ENCODE measurements at places on chromosomes 4 and X.

GRCh38 chr4:38958453-38959190 is 73.6 kb downstream of the TMEM156 start:
- no peak for DNase-seq

DNA sequence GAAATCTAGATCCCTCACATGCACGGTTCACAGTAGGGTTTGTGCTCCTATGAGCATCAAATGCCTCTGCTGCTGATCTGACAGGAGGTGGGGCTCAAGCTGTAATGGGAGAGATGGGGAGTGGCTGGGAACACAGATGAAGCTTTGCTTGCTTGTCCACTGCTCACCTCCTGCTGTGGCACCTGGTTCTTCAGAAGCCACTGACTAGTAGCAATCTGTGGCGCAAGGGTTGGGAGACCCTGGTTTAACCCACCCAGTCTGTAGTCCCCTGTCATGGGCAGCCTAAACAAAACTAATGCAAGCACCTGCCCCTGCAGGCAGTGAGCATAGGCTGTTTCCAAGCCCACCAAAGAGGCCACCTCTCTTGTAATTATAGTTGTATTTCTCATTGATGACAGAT is 116.6 kb downstream of the SHOX start:
- no peak for DNase-seq

- DNase-seq = no peak
These were observed 23.6 kb upstream of the VAMP7 start for GRCh38 chrX:155857561-155857960.

DNA sequence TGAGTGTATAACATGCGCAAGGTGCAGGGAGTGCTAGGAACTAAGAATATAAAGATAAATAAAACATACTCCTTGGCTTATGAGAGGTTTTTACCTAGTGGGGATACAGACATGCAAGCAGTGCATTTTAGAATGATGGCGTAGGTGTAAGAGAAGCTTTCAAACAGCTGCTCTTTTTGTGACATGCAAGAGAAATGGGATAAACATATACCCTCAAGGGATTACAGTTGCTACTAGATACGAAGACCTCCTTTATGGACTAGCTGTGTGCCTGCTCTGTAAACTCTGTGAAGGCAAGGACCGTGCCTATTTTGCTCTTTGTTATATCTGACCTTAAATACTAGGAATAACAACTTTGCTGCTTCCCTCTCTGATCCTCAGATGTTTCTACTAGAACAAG is 39.0 kb upstream of the SLITRK4 start:
- DNase-seq = no peak

DNA sequence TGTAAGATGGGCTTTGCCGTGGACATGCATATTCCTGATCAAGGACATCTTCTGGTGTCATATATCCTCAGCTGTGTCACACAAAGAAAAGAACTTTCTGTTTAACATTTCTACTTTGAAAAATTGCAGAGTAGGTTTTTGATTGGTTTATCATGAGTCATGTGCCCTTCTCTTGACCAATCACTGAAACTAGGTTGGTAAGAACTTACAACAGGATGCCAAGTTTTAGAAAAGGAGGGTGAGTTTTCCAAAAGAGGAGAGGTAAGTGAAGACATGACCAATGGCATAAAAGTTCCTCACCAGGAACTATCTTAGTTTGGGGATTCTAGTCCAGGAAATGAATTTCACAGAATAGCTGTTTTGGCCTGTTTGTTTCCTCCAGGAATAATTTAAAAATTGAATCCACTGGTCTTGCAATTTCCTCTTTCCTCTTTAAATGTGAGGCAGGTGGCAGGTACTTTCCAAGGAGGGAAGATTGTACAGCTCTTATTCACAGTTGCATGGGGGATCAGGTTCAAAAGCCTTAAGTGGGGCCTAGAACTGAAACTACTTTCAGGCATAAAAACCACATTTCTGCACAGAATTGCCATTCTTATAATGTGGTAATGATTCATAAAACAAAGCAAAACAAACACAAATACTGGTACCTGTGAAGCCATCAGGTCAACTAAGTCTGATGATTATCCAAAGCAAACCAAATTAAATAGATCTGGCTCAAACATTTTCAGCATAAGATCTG is 1114.5 kb upstream of the LCORL start:
- no peak for DNase-seq

- DNase-seq = no peak
These were observed 5.1 kb upstream of the ING2 start for GRCh38 chr4:183499801-183500200.

DNA sequence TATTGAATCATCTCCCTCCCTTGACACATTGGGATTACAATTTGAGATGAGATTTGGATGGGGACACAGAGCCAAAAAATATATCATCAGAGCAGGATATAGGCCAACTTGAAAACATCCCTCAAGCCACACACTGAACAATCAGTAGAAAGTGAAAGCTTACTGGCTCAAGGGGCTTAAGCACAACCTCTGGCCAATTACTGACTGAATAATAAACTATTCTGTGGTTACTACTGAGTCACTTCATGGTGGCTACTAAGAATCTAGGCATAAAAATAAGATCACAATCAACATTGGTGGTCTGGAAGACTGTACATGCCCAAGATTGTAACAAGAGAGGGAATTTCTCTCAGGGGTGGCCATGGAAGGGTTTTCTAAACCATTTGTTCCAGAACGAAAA is 27.4 kb upstream of the GPR174 start:
- no peak for DNase-seq

DNA sequence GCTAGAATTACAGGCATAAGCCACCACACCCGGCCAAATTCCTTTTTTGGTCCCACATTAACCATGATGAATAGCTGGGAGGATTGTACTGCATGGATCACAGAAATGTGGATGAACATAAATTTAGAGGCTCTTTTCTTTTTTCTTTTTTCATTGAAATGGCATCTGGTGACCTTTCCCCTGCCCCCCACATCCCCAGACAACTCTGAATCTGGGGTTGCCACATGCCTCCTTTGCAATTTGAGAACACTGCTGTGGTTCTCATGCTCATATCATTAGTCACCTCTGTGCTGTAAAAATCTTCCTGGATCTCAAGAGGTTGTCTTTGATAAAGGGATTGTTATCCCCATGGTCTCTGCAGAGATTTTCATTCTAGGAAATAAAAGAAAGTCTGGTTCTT is 22.8 kb upstream of the FMR1NB start:
- no peak for DNase-seq

DNA sequence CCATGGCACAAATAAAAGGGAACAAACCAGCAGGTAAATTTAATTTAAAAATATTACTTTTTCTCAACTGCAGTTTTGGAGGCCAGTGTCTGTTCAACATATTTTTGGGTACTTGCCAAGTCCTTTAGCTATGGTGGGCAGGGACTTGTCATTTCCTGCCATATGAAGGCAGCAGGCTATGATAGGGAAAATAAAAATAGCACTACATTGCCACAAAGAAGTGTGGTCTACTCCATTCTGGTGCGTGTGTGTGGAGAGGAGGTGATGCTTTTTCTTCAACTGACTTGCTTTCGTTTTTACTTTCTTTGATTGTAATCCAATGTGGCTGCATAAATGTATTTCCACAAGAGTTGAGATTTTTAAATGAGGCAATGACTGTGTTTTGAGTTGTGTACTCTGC is 17.2 kb downstream of the GPR174 start:
- DNase-seq = no peak

- DNase-seq = no peak
These were observed 5.8 kb downstream of the VMA21 start for GRCh38 chrX:151402719-151403390.

DNA sequence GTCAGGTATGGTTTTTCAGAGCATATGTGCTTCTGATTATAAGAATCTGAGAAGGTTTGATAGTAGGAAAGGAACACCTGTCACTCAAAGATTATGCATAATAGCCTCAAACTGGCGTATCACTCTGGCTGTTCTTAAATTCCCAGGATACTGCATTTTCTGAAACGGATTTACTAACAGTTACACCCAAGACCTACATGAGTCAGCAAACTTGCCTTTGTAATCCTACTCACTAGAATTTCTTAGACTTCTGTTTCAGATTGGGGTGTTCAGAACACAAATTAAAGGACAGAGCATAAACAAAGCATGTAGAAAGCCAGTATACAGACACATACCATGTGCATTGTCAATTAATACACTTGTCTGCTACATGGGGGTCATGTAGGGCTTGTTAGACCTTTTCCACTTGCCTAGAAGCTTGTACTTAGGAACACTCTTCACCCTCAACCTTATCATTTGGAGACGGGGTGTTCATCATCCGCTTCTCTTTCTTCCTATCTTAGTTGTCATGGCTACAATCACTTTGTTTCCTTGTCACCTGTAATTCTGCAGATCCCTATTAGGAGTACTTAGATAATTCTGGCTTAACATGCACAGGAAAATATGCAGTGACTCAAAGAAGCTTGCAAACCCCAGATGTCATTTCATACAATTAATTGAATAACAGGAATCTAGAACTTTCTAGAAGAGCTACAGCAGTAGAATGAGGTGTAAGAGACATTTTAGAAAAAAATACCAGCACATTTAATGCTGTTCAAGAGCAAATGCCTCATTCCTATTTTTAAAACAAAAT is 593.0 kb upstream of the TENM3 start:
- no peak for DNase-seq

GRCh38 chrX:41761702-41762101 is 37.7 kb downstream of the GPR82 start:
- DNase-seq = no peak

DNA sequence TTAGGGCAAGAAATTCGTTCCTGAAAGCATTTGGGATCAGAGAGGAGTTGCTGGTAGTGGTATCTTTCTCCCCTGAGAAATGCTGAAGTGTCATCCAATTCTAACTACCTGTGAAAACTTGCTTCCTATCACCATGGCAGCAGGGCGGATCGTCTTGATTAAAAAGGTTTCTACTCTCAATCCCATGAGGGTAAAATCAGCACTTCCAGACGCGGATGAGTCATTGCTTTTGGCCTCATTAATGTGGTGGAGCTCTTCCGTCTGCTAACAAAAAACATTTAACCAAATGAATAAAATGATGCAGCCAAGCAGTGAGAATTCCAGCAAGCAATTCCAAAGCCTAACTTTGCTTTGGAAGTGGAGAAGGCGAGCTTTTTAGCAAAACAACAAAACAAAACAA is 325.6 kb downstream of the CAMK2D start:
- DNase-seq = no peak

- DNase-seq = no peak
These were observed 674.6 kb upstream of the SLIT2 start for GRCh38 chr4:19577097-19577496.

DNA sequence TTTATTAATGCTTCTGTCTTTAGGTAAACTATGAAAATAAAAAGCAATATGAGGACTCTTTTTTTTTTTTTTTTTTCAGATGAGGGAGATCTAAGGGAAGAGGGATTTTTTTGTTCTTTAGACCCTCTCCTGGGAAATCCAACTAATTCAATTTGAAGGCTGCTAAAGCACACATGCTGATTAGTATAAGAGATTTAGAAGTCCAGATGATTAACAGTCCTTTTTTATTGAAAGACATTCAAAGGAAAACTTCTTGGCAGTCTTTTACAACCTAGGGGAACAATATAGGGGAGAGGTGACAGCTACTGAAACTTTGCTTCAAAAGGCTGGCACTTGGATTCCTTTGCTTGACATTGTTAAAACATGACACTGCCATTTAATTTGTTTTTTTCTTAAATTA is 602.5 kb downstream of the RAPGEF2 start:
- DNase-seq = no peak

DNA sequence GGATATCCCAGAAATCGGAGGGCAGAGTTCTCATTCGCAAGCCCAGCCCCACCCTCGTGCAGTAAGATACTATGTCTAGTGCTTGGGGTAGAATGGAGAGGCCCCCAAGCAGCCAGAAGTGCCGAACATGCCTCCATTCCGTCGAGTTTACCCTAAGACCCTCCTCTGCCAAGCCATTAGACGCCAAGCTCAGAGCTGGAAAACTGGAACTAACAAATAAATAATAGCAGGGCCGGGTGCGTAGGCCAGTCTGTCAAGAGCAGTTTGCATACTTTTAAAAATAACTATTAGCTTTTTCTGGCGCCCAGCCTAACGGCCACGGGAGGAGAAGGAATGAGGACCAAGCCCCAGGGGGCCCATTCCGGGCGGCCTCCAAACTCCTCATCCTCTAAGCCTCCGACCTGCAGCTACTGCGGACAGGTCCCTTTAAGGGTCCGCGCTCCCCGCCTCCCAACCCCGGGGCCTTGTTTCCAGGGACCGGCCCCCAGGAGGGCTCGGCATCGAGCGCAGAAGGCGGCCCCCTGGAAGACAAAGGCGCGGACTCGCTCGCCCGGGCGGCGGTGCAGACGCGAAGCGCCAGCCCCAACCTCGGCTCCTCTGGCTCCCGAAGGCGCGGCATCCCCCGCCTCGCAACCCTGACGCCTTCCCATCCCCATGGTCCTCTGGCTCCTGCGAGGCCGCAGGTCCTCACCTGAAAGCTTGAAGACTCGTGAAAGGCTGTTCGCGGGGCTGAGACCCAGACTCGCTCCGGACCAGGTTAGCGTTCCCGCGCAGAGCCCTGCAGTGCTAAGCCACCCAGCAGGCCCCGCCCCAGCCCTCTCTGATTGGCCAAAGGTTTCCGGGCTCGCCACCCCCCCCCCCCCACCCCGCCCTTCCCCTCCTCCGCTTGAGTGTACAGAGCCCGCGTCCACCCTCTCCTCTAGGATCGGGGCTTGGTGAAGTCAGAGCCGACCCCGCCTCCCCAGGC is at the start of gene TMSB15A:
Gene TMSB15A, minus strand, starts transcription at position 765 of the 967 bp plus-strand sequence.
- DNase-seq = peak; percentile 61

DNA sequence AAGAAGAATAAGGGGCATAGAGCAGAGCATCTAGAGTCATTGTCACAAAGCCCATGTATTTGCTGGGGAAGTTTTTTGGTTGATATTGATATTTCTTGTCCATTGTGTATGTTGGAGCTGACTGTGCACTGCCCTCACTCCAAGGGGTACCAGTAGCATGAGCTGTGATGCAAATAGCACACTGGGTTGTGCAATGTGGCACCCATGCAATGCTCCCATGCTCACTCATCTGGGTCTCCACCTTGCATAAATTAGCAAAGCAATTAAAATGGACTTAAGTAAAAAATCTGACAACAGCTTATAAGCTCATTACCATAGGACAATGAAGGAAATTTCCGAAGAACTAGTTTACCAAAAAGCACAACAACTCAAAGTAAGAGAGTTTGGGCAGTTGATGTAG is 87.9 kb downstream of the NHS start:
- no peak for DNase-seq

DNA sequence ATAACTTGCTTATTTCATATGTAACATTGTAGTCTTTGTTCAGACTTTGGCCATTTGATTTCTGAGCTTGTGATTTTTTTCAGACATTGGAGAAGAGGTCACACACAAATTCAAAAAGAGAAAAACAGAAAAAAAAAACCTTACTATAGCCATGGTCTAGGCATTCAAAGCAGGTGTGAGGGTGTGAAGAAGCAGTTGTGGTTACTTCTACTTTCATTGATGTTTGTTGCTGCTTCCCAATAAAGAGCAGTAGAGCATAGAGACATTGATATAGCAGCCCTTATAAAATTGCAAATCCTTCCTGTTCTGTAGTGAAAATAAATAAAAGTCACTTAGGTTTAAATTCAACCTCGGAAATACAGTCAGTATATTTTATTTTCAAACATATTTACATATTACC is 671.6 kb downstream of the GRXCR1 start:
- no peak for DNase-seq

GRCh38 chrX:78314561-78314960 is 12.8 kb downstream of the CYSLTR1 start:
- peak; percentile 8 for DNase-seq

Data from stimulated activated CD4-positive, alpha-beta T cell treated with anti-CD3 and anti-CD28 coated beads, Interleukin-12 subunit alpha, Interleukin-12 subunit beta, amount 100 ng/mL, for 4 hours (primary cell).